ENCODE measurements at places on chromosomes 3 and 15. TPM values are rescaled to one million over a fixed set of nuclear protein-coding genes. Genes with fewer than 3 reads are reported as not detected.

LRRC15 gene
- not detected for total RNA-seq

TSPAN3 gene
- 11.0 TPM for total RNA-seq

- no peak for DNase-seq
Measured at GRCh38 chr3:116433552-116433951, 11.7 kb downstream of the LSAMP start.

TM4SF18 gene
- total RNA-seq = not detected

GRCh38 chr3:47441796-47442551 is 33.8 kb downstream of the SCAP start:
- no peak for DNase-seq

GRCh38 chr3:187798531-187799530 is 53.6 kb upstream of the BCL6 start:
- no peak for DNase-seq

DNA sequence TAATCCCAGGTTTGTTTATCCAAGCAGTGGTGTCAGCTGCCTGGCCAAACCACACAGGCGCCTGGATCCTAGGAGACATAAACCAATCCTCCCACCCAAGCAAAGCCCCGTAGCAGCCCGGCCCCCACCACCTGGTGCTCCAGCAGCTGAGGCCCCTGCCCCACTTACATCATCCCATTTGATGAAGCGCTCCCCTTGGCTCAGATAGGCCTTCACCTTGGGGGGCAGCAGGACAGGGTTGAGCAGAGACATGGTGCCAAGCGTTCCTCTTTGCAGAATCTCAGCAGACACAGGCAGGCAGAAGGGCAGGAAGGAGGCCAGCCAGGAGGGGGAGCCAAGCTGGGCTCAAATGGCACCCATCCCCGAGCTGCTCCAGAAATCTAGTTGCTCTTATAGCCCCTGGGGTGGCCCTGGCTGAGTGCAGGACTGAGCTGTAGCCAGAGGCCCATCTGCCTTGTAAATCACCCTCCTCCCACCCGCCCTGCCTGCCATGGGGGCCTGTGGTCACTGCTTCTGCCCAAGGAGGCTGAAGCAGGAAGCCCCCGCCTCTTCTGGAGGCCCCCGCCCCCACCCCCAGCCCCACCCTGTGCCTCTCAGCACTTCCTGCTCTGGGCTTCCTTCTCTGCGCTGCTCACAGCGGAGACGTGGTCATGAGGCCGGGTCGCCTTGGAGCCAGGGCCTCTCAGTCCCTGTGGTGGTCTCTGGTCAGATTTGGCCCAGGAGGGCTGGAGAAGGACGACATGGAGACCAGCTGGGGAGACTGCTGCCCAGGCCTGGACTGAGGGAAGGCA is at the start of gene PLCB2:
PLCB2 (minus strand) TSS at position 515 of the 791 bp plus-strand sequence; CDS start at position 252, 263 bp downstream.
- peak; percentile 52 for DNase-seq

DNA sequence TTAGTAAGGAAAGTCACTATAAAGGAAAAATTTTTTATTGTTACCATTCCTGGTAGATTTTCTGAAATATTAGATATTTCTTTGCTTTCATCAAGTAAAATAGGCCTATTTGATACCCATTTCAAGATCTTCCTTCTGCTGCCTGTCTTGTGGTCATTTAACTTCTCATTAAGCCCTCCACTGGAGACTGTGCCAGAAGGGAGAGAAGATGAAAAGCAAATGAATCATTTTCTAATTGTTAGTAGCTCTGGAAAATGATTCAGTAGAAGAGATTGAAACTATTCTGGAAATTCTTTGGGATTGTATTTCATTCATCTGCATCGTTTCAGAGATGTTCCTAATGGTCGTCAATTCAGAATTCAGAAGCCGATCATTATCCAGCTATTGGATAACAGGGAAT is 3.2 kb downstream of the KCTD6 start:
- no peak for DNase-seq

CLDN18 gene
- not detected for total RNA-seq

DNA sequence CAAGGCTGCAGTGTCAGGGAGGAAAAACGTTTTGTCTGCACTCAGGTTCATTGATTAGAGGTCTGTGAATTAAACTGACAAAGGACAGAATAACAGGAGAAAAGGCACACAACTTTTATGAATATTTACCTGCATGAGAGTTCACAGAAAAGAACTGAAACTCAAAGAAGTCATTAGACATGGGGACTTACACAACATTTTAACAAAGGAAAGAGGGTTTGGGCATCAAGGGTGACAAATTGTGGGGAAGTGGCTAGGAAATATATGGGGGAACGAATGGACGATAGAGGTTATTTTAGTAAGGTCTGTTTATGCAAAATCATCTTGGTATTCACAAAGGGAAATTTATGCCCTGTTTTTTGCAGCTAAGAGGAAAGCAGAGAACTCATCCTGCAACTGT is 65.6 kb upstream of the C15orf39 start:
- no peak for DNase-seq

DNA sequence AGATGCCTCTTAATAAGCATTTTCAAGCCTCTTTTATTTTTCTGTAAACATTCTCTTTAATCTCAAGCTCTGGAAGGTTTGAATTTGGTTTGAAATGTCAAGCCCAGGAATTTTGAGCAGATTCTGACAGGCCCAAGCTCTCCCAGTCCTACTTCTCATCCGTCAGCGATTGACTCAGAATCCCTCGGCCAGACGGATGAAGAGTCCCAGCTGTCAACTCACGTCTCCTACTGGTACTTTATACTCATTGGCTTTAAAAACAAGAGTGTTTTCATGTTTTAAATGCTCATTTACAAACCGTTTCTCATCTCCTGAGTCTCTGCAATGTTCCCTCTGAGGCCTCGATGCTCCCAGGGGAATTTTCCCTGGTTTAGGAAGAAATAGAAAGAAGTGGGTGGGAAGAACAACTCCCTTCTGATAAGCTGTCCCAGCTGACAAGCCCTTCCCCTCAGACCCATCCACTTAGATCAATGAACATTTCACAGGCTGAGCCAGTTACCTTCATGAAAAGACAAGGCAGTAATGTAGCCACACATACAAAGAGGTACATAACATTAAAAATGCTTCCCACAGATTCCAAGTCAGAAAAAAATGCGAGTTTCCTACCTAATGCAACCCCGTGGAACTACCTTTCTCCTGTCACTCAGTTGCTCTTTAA is 478.2 kb upstream of the DPH6 start:
- DNase-seq = no peak

FBLN2 gene
- total RNA-seq = 1.5 TPM

- no peak for DNase-seq
Measured at GRCh38 chr15:98755781-98756180, 107.4 kb downstream of the IGF1R start.

GRCh38 chr15:88608607-88609181 is 12.4 kb upstream of the AEN start:
- no peak for DNase-seq

GRCh38 chr3:178850450-178851190 is 221.0 kb downstream of the ZMAT3 start:
- DNase-seq = no peak

GRCh38 chr3:127031413-127031810 is 48.5 kb downstream of the PLXNA1 start:
- no peak for DNase-seq

DNA sequence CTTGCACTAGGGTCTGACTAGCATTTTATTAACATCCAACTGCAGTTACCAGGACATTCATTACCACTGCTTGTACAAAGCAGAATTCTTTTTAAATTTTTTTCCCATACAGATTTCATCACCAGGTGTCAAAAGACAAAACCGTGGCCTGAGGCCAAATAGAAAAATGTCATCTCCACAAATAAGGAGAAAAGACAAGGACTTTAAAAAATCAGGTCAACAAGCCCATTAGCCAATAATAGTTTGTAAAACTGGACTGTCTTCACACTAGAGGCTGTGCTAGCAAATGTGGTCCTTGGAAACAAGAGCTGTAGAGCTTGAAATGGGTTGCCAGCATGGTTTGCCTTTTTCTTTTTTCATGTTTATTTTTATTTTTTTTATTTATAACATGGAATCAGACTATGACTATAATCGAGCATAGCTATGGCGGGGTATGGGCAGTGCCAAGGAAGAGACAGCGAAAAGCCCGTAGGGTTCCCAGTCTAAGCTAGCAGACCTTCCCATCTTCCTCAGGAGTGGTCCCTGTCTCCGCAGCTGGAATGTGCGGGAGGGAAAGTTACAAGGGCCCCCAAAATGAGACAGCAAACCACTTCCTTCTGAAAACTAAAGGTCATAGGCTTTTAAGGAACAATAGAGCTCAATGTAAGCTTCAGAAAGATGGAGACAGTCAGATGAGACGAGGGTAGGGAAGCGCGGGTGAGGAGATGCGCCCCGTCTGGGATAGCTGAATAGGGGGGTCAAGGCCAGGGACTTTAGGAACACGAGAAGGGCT is 1.5 kb downstream of the PTPN9 start:
- no peak for DNase-seq

CDC25A gene
- 0.22 TPM for total RNA-seq

DNA sequence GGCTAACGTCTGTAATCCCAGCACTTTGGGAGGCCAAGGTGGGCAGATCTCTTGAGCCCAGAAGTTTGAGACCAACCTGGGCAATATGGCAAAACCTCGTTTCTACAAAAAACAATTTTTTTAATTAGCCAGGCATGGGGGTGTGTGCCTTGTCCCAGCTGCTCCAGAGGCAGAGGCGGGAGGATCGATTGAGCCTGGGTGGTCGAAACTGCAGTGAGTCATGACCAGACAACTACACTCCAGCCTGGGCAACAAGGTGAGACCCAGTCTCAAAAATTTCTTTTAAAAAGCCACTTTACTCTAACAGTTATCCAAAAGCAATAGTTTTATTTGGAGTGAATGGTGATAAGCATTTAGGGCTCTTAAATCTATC is 12.5 kb downstream of the TRIM59 start:
- DNase-seq = no peak

ADGRG7 gene
- total RNA-seq = not detected

GRCh38 chr3:127412578-127413317 is 124.9 kb upstream of the PRR20G start:
- no peak for DNase-seq

HRG gene
- total RNA-seq = not detected

GRCh38 chr3:134066651-134067530 is 37.2 kb upstream of the SLCO2A1 start:
- no peak for DNase-seq

DNA sequence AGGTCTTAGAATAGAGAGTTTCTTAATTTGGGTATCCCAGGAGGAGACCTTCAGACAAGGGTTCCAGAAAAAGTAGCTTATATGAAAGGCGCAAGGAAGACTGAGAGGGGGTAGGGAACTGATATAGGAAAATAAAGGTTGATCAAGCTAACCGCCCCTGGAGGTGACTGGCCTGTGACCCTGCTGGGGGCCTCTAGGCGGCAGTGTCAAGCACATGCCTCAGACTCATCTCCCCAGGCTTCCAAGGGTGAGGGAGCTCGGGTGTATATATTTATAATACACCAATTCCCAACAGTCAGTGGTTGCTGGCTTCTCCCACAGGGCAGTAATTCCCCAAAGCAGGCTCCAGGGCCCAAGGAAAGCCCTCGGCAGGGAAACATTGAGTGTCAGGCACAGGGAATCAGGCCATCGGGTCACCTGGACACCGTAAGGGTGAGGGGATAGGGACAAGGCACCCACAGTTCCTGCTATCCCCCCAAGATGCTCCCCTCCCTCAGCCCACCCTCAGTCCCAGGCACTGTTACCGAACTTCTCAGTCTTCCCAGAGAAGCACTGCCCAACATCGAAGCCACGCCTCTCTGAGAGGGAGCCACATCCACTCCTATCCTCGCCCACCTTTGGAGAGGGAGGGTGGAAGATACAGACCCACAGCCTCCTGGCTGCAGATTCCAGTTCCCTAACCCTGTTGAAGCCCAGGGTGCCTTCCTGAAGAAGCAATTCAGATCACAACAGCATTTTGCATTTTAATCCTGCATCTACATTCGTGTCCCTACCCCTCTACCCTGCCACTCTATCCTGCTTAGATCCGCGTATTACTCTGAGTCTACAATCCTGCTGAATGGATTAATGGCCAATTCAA is 19.5 kb upstream of the CAV3 start:
- no peak for DNase-seq

DNA sequence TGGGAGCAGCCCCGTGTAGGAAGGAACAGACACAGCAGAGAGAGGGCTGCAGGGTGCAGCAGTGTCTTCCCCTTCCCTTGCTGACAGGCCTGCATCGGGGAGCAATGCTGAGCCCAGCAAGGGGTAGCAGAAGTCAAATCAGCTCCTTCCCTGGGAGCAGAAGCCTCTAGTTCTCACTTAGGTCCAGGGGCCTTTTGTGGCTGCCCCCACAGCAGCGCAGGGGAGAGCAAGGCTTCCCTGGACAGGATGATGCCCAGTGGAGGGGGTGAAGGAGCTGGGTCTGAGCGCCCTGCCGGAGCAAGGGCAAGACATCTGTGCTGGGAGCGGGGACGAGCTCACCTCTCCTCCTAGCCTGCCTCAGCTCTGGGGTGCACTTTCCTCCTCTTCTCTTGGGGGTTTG is 827 bp downstream of the PLCB2 start:
- no peak for DNase-seq

MYZAP gene
- 0.15 TPM for total RNA-seq

RASGRP1 gene
- total RNA-seq = 121 TPM

IL16 gene
- total RNA-seq = 87.1 TPM

GRCh38 chr15:41620536-41621199 is 39.5 kb upstream of the MGA start:
- no peak for DNase-seq

DNA sequence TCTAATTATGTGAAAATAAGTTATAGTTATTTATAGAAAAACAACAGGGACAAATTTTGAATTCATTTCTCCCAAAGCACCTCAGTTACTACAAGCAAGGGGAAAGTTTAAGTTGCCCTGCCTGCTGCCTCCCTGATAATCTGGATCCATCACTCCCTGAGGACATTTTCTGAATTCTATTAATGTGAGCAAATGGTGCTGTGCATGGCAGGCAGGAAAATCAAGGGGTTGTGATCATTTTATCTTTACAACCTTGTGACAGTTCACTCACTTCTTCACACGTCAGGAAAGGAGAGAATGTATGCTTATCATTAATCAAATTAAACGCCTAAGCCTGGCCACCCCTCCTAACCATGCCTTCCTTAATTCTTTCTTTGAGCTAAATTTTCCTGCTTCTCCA is 39.3 kb downstream of the ITGB5 start:
- DNase-seq = no peak

DNA sequence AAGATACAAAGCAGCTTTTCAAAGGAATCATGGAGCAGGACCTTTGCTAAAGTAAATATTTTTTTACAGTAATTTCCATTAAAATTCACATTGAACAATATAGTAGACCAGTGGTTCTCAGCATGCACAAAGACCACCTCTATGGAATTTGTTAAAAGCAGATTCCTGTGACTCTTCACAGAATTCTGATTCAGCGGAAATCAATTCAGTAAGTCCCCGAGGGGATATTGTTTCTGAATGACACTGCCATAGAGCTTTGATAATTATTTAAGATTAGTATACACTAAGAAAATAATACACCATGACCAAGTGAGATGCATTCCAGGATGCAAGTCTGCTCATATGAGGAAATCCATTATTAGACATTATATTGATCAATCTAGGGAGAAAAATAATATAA is 161.9 kb upstream of the TNIK start:
- DNase-seq = no peak

GPR62 gene
- not detected for total RNA-seq

- DNase-seq = no peak
Measured at GRCh38 chr3:197076415-197076814, 46.8 kb upstream of the MELTF start.

All from T-helper 17 cell (primary cell).